ENCODE measurements at places on chromosomes 1 and 21.
A peak's percentile ranks its signal among the peaks of the same experiment; 100 is the strongest.

DNA sequence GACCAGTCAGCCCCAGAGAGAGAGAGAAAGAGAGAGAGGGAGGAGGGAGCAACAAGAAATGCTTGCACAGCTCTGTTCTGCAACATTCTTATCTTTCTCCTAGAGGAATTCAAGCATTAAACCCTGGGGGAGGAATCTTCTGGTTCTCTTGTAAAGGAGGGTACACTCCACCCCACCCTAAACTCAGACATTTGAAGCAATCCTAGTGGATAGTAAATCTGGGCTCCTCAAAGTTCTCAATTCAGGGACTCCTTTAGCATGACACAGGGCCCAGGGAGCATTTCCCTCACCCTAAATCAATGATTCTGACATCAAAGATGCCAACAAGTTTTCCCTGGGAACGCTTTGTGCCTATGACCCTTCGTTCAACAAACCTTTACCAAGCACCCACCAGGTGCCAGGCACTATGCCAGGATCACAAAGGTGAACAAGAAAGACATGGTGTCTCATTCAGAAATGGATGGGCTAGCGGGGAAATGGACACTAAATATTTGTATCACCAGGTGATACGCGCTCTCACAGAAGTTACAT lies 11.9 kb upstream of the CAPN2 start:
- no peak for DNase-seq

- DNase-seq: no peak
Measured at GRCh38 chr21:44916965-44917364, 3.7 kb downstream of the ITGB2 start.

- no peak for DNase-seq
Measured at GRCh38 chr1:116175611-116176010, 64.4 kb downstream of the MAB21L3 start.

DNA sequence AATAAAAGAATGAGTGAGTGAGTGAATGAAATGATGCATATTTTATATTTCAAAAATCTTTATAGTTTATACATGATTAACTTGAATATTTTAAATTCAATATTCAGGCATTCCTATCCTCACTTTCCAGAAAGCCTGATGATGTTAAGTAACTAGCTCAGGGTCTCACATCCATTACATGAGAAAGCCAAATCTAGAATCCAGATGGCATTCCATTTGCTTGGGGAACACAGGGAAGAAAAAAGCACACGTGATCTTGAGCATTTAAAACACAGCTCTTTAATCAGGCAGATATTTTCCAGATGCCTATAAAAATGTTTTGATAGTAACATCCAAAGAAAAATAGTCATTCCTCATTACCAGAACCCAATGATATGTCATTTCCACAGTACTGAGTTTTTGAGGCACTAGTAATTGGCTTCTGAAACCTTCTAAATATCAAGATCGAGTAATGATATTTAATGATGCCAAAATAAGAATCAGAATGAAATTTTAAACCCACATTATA lies 291.9 kb downstream of the DSCAM start:
- DNase-seq: no peak

- peak; percentile 1 for DNase-seq
Measured at GRCh38 chr1:58011978-58012377, 534.5 kb downstream of the OMA1 start.

DNA sequence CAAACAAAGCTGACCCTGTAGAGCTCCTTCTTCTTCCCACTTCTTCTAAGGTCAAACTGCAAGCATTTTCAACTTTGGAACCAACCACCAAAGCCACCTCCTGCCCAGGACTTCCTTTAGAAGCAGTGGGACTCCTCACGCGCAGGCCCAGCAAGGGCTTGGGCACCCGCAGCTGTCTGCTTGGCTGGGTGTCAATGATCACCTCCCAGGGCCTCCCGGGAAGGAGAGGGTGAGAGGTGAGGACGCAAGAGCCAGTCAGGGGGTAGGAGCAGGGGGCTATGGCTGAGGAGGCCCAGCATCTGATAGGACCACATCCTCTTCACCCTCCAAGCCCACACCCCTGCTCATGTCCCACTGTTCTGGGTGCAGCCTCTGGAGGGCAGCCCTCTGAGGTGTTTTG lies 10.2 kb downstream of the KLHL21 start:
- DNase-seq: no peak

- DNase-seq: no peak
Measured at GRCh38 chr21:46388896-46389295, 64.9 kb downstream of the PCNT start.

DNA sequence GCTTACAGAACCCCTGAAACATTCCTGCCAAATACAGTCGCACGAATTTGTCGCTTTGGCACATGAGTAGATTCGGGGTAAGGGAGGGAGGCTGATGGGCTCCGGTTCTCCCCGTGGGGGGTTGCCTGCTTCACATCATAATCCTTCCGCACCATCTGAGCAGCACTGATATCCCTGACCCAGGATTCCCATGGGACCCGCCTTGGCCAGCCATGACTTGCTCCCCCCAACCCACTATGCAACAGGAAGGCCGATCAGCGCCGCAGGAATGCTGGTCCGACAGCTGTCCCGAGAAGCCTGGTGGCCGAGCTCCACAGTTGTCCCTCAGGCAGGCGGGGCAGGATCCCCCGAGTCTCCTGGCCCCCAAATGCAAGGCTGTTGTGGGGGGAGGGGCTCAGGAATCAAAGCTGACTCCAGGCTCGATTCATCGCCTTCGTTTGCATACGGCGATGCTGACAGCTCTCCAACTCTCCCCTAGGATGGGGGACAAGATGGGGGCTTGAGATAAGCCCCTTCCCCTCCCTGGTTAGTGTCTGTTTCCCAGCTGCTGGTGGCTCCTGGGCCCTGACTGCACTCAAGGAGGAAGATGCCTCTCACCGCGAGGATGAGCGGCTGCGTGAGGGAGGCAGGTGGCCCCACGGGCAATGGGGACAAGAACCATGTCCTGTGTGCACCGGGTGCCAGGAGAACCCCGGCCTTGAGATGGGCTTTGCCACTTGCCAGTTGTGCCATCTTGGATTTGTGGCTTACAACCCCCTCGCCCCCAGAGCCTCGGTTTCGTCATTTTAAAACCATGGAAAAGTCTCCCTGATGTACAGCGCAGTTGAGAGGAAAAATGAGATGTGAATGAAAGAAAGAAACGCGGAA lies 9.3 kb downstream of the DRAXIN start:
- DNase-seq: no peak

- no peak for DNase-seq
Measured at GRCh38 chr1:1230656-1231399, 973 bp downstream of the SDF4 start.

DNA sequence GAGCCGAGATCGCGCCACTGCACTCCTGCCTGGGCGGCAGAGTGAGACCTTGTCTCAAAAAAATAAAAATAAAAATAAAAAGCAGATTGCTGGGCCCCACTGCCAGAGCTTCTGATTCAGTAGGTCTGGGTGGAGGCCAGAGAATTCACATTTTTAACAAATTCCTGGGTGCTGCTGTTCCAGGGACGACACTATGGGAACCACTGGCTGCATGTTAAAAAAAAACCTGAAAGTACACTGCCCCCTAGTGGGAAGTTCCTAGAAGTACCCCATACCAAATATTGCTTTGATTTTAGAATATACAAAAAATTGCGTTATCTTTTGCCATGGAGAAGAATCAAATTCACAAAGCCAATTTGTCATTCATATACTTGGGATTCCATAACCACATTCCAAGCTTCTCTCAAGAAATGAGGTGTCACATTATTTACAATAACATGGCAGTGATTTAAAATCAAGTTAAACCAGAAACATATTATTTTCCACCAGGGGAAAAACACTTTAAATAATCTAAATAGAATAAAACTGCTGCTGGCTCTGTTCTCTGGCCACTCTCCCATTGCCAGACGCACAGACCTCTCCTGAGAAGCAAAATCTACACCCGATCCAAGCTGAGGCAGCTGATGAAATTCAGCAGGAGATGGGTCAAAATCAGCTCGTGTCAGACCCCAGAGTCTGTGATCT lies 27.4 kb downstream of the SYF2 start:
- DNase-seq: no peak

DNA sequence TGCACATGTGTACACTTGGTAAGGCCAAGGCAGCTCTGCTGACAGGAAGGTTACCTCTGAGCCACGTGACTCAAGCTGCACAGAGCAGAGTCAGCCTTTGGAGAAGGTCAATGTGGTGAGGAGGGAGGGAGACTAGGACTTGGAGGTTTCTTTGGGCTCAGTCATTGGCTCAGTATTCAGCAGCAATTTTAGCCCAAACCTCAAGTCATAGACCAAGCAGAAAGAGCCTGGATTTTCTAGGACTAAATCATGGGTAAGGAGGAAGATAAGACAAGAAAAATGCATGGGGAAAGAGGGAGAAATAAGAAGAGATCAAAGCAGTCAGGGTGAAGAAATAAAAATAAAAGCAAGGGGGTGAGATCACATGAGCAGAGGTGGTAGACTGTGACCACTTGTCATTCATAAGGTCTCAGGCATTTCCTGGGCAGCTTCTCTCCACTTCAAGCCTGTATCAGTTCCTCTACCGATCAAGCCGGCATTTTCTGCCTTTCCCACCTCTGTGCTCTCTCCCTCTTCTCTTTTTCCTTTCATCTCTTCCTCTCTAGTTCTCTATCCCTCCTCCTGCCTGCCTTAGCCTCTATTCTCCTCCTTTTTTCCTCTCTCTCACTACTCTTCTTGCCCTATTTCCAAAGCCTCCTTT lies 51.7 kb upstream of the DUSP10 start:
- DNase-seq: peak; percentile 16

DNA sequence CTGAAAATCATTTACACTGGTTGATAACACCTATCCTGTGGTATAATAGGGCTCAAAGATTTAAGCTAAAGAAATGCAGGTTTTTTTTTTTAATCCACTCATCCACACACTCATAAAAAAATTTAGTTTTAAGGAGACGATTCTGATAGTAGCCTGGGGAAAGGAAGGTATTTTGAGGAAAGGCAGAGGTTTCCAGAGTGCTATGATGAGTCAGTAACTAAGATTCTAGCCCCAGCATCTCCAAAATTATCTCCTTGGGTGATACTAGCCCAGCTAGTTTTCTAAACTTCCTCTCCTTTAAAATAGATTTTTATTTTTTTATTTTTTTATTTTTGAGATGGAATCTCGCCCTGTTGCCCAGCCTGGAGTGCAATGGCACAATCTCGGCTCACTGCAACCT lies 20.7 kb downstream of the ASAP3 start:
- no peak for DNase-seq
